Breast epithelium (tissue), 4 donors: ENCODE measurements at places on chromosomes 11 and 22. TPM values are rescaled to one million over a fixed set of nuclear protein-coding genes. Genes with fewer than 3 reads are reported as not detected.
A peak's percentile ranks its signal among the peaks of the same experiment; 100 is the strongest.

Gene MARK2
- total RNA-seq, result 12.6 TPM

DNA sequence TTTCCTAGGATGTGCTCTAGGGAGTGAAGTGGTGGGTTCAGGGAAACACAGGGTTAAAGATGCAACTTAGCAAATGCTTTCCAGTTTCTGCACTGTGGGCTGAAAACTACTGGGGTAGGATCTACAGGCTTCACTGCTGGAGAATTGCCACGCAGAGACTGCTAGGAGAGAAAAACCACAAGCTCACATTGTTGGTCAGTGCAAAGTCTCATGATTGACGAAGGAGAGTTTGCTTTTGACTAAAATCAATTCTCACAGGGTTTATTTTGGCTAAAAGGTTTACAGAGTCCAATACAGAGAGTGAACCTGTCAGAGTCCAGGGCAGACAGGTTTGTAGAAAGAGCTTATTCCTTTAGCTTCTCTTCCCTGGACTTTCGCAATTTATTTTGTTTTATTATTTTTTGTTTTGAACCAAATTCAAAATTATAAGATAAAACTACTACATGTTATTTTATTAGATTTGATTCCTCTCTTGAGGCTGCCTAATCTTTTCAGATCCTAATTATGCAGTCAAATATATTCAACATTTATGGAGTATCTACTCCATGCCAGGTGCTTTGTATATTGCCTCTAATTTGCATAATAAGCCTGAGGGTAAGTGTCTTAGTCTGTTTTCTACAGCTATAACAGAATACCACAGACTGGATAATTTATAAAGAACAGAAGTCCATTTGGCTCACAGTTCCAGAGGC, 64.7 kb downstream of the MTNR1B start:
- DNase-seq, result no peak
- H3K27me3 ChIP-seq, result no peaks in the 10 kb centered on the region
- H3K4me1 ChIP-seq, result no peaks in the 10 kb centered on the region
- no peak overlapping the region for H3K27ac ChIP-seq
- H3K4me3 ChIP-seq, result no peak overlapping the region

Gene APOC3
- total RNA-seq, result not detected

- H3K4me3 ChIP-seq, result no peak overlapping the region
- H3K27me3 ChIP-seq, result no peaks in the 10 kb centered on the region
- no peaks in the 10 kb centered on the region for H3K36me3 ChIP-seq
- H3K4me1 ChIP-seq, result no peaks in the 10 kb centered on the region
Observed at GRCh38 chr11:35065566-35065965, 73.4 kb upstream of the CD44 start.

Gene NXPE1
- not detected for total RNA-seq

- H3K27me3 ChIP-seq, result no peaks in the 10 kb centered on the region
- no peak overlapping the region for H3K4me3 ChIP-seq
- no peaks in the 10 kb centered on the region for H3K36me3 ChIP-seq
- peak overlapping the region; percentile 42 for H3K27ac ChIP-seq
Observed at GRCh38 chr22:38243007-38243765, 29.6 kb downstream of the TMEM184B start.

GRCh38 chr11:118715837-118716260, 36.4 kb upstream of the TREH start:
- H3K4me1 ChIP-seq, result no peaks in the 10 kb centered on the region
- DNase-seq, result no peak
- no peak overlapping the region for H3K4me3 ChIP-seq

DNA sequence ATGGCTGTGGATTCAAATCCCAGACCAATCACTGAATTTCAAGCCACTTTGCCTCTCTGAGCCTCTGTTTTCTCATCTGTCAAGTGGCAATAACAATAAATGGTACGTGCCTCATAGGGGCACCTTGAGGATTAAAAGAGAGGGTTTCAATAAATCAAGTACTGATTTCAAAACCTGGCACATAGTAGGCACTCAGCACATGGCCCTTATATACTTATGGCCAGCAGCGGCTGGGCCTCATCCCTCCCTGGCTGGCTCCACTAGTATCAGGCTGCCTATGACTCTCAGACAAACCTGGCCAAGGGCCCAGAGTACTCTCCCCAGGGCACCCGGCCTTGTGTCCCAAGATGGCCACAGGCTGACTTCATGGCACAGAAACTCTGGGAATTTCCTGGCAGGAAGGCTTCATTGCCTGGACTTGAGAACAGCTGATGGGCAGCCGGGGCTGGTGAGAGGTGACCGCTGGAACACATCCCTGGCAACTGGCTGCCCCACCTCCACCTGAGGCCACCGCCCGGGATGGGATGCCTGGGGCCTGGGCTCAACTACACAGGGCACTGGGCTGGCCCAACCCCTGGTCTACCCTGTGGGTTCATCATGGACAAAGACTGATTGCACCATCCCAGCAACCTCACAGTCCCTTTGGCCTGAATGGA, 3.4 kb downstream of the FADS3 start:
- no peaks in the 10 kb centered on the region for H3K36me3 ChIP-seq
- peak; percentile 67 for DNase-seq
- H3K27me3 ChIP-seq, result no peaks in the 10 kb centered on the region
- no peak overlapping the region for H3K4me3 ChIP-seq
- H3K27ac ChIP-seq, result peak overlapping the region; percentile 33
- peaks cover 7% of the 10 kb centered on the region for H3K4me1 ChIP-seq

GRCh38 chr11:57213342-57214097, 23.5 kb downstream of the APLNR start:
- H3K36me3 ChIP-seq, result no peaks in the 10 kb centered on the region
- peak overlapping the region; percentile 28 for H3K4me3 ChIP-seq
- H3K27ac ChIP-seq, result peak overlapping the region; percentile 68
- no peak for DNase-seq
- H3K4me1 ChIP-seq, result no peaks in the 10 kb centered on the region
- no peaks in the 10 kb centered on the region for H3K27me3 ChIP-seq

Gene SLC37A2
- total RNA-seq, result 38.9 TPM

DNA sequence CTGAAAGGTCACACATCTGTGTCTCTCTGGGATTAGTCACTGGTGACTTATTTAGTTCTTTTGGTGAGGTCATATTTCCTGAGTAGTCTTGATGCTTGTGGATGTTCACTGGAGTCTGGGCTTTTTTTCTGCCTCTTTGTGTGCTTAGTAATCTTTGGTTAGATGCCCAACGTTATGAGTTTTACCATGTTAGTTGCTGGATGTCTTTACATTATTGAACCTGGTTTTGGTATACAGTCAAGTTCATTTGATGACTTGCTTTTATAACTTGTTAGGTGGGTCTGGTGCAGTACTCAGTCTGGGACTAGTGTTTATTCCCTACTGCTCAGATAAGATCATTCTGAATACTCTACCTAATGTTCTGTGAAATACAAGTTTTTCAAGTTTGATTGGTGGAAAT, 26.2 kb upstream of the SLC37A2 start:
- no peaks in the 10 kb centered on the region for H3K27me3 ChIP-seq
- H3K27ac ChIP-seq, result no peak overlapping the region
- no peak overlapping the region for H3K4me3 ChIP-seq
- no peaks in the 10 kb centered on the region for H3K36me3 ChIP-seq
- no peaks in the 10 kb centered on the region for H3K4me1 ChIP-seq
- DNase-seq, result no peak

GRCh38 chr11:5291207-5291838, 10.4 kb downstream of the OR51B4 start:
- no peak overlapping the region for H3K4me3 ChIP-seq
- H3K27me3 ChIP-seq, result no peaks in the 10 kb centered on the region
- DNase-seq, result no peak
- H3K4me1 ChIP-seq, result no peaks in the 10 kb centered on the region

DNA sequence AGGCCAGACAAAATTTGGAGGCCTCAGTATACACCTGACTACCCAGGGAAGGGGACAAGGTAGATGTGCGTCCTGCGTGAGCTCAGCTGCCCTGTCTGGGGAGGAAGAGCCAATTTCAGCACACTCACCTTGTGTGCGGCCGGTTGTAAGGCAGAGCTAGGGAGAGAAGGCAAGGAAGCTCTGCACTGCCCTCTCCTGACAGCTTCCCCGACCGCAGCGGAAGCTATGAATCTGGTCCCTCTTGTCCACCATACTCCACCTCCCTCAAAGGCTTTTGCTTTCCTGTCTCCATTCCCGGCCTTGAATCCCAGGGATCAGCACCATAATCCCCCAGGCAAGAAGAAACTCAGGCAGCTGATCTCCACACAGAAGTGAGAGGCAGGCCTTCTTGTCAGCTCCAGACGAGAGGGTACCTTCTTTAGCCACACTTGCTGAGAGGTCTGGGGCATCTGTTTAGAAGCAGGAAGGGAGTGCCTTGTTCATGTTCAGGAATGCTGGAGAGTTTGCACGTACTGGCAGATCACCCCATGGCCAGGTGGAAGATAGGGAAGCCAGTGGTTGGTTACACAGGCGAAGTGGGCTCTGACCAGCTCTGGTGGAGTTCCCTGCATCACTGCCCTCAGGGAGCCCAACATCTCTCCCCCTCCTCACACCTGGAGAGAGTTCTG, 62.5 kb downstream of the FEZ1 start:
- no peak overlapping the region for H3K27ac ChIP-seq
- no peaks in the 10 kb centered on the region for H3K4me1 ChIP-seq
- H3K27me3 ChIP-seq, result no peaks in the 10 kb centered on the region

Gene SGSM1
- total RNA-seq, result 0.16 TPM

Gene TMEM86A
- 16.7 TPM for total RNA-seq

Gene CRYBB1
- not detected for total RNA-seq

DNA sequence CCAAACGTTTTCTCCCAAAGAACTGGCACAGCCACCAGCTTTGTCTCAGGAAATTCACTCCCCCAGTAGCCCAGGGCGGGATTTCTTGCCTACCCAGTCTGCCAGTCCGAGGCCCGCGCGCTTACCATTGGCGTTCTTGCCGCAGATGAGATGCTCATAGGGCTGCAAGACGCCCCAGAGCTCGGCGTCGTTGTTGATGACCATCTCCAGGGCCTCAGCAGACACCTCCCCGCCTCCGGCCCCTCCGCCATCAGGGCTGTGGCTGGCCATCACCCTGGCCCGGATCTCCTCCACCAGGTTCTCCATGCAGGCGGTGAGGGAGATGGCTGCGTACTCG, 1.3 kb downstream of the ABTB2 start:
- DNase-seq, result no peak
- no peaks in the 10 kb centered on the region for H3K27me3 ChIP-seq
- no peak overlapping the region for H3K27ac ChIP-seq
- no peaks in the 10 kb centered on the region for H3K36me3 ChIP-seq

Gene ANGPTL5
- 5.6 TPM for total RNA-seq

Gene DAGLA
- 3.3 TPM for total RNA-seq

GRCh38 chr11:21775911-21776310, 417.0 kb upstream of the ANO5 start:
- H3K4me1 ChIP-seq, result no peaks in the 10 kb centered on the region
- H3K4me3 ChIP-seq, result no peak overlapping the region
- no peaks in the 10 kb centered on the region for H3K36me3 ChIP-seq
- no peak for DNase-seq
- H3K27ac ChIP-seq, result no peak overlapping the region

DNA sequence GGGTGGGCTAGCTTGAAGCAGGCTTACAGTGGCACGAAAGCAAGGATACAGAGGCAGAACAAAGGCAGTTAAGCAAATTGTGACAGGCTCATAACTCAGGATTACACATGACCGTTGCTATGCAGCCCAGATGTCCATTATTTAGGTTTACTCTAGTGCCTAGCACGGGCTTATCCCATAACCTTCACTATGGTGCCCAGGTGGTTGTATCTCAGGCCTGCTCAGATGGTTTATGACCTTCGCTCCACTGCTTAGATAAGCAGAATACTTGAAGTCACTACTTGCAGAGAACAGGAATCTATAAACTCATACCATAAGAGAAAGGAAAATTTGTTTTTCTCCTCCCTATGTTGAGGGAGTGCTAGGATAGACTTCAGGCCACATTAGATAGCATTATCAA, 9.0 kb downstream of the OR6M1 start:
- no peaks in the 10 kb centered on the region for H3K4me1 ChIP-seq
- no peaks in the 10 kb centered on the region for H3K27me3 ChIP-seq
- no peak overlapping the region for H3K4me3 ChIP-seq
- H3K27ac ChIP-seq, result no peak overlapping the region

GRCh38 chr22:19509923-19510322, 14.3 kb downstream of the CLDN5 start:
- DNase-seq, result no peak
- H3K4me1 ChIP-seq, result no peaks in the 10 kb centered on the region
- H3K27me3 ChIP-seq, result no peaks in the 10 kb centered on the region
- H3K36me3 ChIP-seq, result no peaks in the 10 kb centered on the region
- H3K27ac ChIP-seq, result no peak overlapping the region

Gene XBP1
- total RNA-seq, result 1,383 TPM

Gene CALCA
- not detected for total RNA-seq

Gene DNAJB13
- not detected for total RNA-seq

DNA sequence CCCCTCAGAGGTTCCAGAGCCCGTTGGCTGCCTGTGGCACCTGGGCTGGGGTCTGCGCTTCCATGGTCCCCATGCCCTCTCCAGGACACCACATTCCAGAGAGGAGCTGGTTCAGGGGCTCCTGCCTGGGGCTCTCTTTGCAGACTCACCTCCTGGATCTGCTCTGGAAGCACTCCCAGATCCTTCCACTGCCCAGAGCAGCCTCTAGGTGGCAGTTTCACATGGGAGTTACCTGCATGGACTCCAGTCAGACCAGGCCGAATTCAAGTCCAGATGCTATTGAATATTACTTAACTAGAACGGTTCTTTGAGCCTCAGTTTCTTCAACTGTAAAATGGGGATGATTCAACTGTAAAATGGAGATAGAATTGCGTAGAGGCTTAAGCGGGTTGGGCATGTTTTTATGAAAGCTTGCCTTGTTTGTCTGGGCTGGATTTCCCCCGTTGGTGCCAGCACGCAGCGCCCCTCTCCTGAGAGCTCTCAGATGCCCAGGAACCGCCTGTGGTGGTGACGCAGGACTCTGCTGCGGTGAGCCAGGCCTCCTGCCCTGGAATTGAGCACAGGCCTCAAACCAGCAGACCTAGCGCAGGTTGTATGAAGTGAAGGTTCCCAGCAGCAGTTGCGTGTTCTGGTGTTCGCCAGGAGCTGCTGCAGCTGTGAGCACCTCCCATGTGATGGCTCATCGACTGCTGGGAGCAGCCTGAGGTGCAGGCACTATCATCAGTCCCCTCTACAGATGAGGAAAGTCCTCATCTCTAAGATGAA, 44.2 kb downstream of the LMO1 start:
- H3K36me3 ChIP-seq, result no peaks in the 10 kb centered on the region
- no peaks in the 10 kb centered on the region for H3K4me1 ChIP-seq
- H3K27ac ChIP-seq, result no peak overlapping the region
- DNase-seq, result no peak
- no peaks in the 10 kb centered on the region for H3K27me3 ChIP-seq

GRCh38 chr11:58829786-58830185, 14.7 kb downstream of the GLYATL2 start:
- no peaks in the 10 kb centered on the region for H3K36me3 ChIP-seq
- no peak overlapping the region for H3K4me3 ChIP-seq
- H3K27me3 ChIP-seq, result no peaks in the 10 kb centered on the region
- no peak overlapping the region for H3K27ac ChIP-seq

DNA sequence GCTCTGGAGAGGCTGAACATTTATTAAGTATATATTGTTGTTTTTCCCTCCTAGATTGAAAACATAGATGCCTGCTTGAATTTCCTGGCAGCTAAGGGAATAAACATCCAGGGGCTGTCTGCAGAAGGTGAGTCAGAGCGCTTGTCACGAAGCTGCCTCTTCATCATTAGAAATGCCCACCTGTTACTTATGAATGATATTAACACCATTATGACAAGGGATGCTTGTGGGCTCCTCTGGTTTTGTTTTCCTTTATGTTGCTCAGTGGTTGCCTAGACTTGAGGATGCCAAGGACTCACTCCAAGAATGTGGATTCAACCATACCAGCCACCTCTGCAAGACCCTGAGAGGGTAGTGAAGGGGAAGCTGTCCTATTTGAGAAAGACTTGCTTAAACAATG, 156.2 kb downstream of the NAV2 start:
- no peaks in the 10 kb centered on the region for H3K36me3 ChIP-seq
- DNase-seq, result no peak
- no peaks in the 10 kb centered on the region for H3K27me3 ChIP-seq
- no peak overlapping the region for H3K27ac ChIP-seq
- H3K4me3 ChIP-seq, result no peak overlapping the region
- H3K4me1 ChIP-seq, result peaks cover 12% of the 10 kb centered on the region

Gene DGCR2
- 36.8 TPM for total RNA-seq
